ENCODE measurements at places on chromosomes 13 and 19.

DNA sequence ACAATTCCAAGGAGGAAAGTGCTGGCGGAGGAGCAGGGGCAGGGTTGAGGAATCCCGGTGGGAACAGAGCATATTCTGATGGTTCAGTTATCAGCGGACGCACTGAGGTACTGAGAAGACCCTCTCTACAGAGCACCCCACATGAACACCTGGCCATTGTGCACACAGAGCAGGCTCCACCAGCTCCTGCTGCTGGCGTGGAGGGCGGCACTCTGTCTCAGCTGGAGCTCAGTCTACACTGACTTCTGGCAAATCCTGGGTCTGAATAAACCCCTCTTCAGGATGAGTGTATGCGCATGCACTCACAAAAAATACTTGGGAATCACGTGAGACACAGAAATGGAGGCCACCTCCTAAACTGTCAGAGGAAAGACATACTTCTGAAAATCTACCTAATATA, 114.4 kb upstream of the IRS2 start:
- DNase-seq: no peak

DNA sequence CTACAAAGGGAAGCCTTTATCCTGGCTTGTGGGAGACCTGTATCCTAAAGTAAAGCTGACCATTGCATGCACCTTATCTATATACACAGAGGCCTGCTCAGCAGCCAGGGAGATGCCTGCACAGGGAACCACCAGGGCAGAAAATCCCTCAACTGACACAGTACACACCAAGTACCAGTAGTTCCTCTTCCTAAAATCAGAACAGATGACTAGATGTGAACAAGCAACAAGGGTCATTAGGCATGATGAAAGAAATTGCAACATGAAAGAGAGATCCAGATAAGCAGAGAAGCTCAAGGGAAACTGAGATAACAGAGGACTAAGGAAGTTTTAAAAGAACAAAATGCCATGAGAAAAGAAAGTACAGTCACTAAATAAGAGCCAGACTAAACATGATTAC, 39.7 kb upstream of the SLC7A9 start:
- no peak for DNase-seq

GRCh38 chr13:23979361-23980159, 82.3 kb upstream of the C1QTNF9B start:
- DNase-seq: no peak

DNA sequence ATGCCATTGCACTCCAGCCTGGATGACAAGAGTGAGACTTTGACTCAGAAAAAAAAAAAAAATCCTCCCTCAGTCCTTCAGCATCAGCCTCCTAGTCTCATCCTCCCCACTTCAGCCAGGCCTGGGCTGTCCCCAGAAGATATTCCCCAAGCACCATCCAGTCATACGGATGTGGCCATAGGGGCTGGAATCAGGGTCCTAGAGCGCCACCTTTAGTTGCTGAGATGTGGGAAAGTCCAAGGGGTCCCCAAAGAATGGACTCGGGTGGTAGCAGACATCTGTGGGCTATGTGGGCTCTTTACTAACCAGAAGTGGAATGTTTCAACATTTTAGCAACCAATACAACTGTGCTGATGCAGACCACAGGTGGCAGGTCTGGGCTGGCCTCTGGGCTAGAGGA, 3.1 kb upstream of the TYROBP start:
- DNase-seq: no peak

- DNase-seq: no peak
Observed at GRCh38 chr19:5515737-5516136, 52.0 kb downstream of the TINCR start.

GRCh38 chr13:107866941-107867623, 348.3 kb downstream of the LIG4 start:
- DNase-seq: no peak

- DNase-seq: no peak
Observed at GRCh38 chr13:73954808-73955207, 179.4 kb downstream of the KLF12 start.
